Hippocampal formation (tissue), 2 donors: ENCODE measurements at places on chromosomes 7 and 10.
A peak's percentile ranks its signal among the peaks of the same experiment; 100 is the strongest.

GRCh38 chr7:36904802-36905201, 180.5 kb upstream of the AOAH start:
- no peak for DNase-seq

DNA sequence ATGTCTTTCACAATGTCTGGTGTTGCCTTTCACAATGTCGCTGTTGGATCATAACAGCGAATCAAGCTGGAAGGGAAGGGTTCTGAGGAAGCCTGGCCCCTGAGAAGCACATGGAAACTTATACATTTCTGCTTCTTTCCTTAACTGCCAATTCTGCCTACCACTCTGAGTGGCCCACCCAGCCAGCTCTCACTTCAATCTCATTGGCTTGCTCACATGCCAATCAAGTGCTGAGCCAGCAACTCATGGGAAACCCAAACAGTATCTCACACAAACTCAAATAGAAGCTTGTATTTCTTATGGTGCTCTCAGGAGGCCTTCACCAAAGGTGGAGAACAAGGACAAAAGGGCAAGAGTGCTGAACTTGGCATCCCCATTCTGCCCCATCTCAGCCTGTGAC, 117.4 kb upstream of the GPR26 start:
- DNase-seq, result no peak

- DNase-seq, result no peak
Measured at GRCh38 chr7:73969991-73970390, 58.0 kb upstream of the ELN start.

GRCh38 chr7:24123076-24123475, 160.9 kb upstream of the NPY start:
- no peak for DNase-seq

- no peak for DNase-seq
Measured at GRCh38 chr7:134723892-134724291, 55.5 kb upstream of the CALD1 start.

GRCh38 chr10:86267286-86268195, 99.1 kb downstream of the GRID1 start:
- peak; percentile 20 for DNase-seq

- no peak for DNase-seq
Measured at GRCh38 chr7:876972-877311, 588 bp downstream of the GET4 start.

DNA sequence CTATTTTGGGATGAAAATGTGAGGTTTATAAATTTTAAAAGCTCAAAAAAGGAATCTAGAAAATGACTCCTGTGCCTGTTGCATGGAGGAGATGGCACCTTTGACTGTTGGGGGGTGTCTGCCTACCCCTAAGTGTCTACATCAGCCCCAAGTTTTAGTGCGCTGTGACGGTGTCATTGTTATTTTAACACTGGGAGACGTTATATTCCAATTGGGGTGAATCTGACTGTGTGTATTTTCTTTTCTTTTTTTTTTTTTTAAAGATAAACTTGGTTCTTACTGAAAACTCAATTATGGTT, 517 bp downstream of the SRGN start:
- no peak for DNase-seq

GRCh38 chr10:22228167-22228938, 10.5 kb upstream of the EBLN1 start:
- DNase-seq, result no peak

GRCh38 chr10:17428351-17429097, 25.9 kb downstream of the ST8SIA6 start:
- no peak for DNase-seq

- DNase-seq, result peak; percentile 65
Measured at GRCh38 chr10:113679463-113680189, at the start of gene CASP7. Gene CASP7 (plus strand): TSS chr10:113679912. CDS start chr10:113697494, 17,582 bp downstream.

- peak; percentile 49 for DNase-seq
Measured at GRCh38 chr10:46992803-46993561, 81.8 kb downstream of the PTPN20 start.
